GOT3 (cell line): ENCODE measurements at places on chromosomes 11 and 22.

DNA sequence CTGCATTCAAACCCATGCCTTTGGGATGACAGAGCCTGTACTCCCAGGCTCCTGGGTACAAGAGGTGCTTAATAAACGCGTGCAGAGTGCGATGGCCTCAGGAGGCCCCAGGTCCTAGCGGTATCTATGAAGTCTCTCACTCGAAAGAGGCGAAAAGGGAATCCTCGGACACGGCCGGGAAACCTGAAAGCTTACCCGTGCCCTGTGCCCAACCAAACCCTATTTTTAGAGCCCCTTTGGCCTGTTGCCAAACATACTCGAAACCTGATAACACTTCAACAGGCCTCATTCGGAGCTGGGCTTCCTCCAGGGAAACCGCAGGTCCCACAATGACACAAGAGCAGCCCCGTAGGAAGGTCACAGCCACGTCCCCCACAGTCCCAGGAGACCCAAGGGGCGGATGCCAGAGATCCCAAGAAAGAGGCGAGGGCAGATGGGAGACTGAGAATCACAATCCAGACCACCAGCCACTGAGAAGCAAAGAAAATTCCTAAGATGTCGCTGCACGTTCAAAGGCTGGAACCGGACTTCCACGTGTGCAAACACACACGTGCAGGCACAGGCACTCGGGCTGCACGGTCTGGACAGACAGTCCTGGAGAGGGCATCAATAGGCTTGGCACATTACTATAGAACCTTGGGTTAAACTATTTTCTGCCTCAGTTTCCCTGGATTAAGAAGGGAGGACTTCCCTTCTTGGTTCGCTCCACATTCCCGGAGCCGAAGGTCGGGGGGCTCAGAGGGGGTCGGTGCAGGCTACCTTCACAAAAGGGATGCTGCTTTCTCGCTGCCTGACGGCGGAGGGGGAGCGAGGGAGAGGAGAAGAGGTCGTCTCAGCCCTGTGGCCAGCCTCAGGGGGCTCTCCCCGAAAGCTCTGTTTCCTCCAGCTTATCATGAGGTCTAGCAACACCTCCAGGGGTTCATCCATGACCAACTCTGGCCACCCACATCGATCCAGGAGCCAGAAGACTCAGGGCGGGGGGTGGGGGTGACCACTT, 8.2 kb downstream of the PDGFB start:
- DNase-seq, result no peak

DNA sequence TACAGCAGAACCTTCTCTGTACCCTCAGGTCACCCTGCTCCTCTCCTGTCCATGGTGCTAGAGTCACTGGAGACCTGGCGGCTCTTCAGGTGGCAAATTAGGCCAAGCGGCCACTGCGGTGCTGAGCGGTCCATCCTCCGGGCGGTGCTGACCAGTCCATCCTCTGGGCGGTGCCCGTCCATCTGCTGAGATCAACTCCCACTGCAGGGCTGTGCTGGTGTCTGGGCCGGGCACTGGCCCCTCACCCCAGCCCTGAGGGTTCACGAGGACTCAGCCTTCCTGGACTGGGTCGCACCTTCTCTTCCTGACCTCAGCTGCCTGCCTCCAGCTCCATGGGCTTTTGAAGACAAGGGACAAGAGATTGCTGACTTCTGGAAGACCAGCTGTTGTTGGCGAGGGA, 782.9 kb downstream of the BRD1 start:
- no peak for DNase-seq

DNA sequence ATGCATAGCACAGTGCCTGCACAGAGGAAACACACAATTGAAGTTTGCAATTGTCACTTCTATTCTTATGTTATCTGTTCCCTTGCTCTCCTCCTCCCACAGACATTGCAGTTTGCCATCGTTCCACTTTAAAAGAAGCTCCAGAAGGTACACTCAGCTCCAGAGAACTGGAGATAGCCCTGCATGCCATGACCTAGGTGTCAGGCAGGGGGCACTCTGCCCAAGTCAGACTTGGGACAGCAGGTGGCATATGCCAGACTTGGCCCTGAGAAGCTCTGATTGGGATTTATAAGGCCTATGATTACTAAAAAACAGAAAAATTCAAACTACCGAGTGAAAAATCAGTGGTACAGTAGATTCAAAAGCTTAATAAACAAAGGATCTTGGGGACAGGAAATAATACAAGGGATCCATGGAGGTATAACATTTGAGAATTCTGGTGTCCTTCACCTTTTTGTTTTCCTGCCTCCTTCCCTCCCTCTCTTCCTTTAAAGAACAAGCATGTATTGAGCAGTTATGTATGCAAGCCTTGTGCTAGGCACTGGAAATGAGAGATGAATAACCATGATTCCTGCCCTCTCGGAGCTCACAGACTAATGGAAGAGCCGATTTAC, 40.0 kb downstream of the TENM4 start:
- no peak for DNase-seq

DNA sequence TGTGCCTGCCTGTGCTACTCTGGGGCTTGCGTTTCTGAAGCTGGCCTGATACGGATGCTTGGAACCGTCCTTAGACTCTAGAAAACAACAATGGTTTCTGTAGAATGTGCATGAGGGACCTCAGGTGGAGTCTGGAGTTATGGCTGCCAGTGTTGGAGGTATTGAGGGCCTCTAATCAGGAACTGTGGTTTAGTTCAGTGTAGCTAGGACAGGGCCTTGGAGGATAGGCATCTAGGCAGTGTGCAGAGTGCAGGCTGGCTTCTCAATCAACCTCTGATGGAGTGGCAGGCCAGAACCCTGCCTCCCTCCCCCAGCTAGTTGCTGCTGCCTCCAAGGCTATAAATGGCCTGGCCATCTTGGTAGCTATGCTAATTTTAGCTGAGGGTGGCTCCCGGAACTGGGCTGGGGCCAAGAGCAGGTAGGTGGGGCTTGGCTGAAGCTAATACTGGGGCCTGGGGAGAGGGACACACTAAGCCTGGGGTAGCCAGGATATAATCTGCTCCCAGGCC, 4.0 kb downstream of the STIM1 start:
- no peak for DNase-seq

GRCh38 chr11:40125054-40125453, 1334.4 kb downstream of the LRRC4C start:
- no peak for DNase-seq

DNA sequence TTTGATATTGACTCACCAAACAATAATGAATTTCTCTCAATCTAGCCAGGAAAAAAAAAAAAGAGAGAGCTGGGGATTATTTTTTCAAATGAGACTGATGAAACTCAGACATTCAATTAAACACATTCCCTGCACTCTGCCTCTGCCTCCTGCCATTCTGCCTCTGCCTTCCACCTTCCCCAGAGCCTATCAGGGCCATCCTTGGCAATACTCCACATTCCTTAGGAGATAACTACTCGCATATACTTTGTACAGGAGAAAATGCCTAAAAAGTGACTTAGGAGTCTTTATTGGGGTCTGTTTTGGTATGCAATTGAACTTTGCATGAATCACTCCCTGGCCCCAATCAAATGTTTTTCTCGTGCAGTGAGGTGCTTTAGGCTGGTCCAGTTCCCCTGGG, 246.6 kb upstream of the PLET1 start:
- no peak for DNase-seq

DNA sequence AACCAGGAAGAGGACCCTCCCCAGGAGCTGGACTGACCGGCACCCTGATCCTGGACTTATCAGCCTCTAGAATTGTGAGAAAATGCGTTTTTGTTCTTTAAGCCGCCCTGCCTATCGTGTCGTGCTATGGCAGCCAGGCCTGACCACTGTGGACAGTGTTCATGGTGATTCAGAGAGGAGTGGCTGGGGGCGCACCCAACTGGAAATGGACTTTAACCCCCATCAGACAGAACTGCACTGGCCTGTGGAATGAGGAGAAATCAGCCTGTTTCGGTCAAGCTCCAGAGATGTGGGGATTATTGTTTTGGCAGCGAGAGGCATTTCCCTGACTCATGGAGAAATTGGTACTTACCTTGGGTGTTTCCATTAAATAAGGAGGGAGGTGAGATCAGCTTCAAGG, 1437.8 kb downstream of the BRD1 start:
- DNase-seq, result no peak

GRCh38 chr11:91178366-91178765, 955.5 kb upstream of the CHORDC1 start:
- DNase-seq, result no peak

GRCh38 chr11:63843041-63843440, 4.1 kb downstream of the MARK2 start:
- DNase-seq, result no peak

DNA sequence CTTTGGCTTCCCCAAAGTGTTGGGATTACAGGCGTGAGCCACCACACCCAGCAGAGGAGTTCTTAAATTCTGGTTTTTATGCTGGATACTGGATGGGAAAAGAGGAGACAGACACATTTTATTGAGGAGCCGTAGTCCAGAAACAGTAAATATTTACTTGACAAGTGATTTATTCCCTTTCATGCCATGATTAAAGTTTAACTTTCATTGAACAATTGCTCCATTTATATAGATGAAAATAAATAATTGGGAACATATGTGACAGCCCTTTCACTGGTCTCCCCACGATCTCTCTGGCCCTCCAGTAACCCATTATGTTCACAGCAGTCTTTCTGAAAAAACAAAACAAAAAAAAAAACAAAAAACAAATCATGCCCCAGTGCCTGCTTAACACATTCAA, 19.3 kb upstream of the GRK3 start:
- DNase-seq, result no peak

- no peak for DNase-seq
Measured at GRCh38 chr11:2295971-2296912, 5.5 kb downstream of the C11orf21 start.

DNA sequence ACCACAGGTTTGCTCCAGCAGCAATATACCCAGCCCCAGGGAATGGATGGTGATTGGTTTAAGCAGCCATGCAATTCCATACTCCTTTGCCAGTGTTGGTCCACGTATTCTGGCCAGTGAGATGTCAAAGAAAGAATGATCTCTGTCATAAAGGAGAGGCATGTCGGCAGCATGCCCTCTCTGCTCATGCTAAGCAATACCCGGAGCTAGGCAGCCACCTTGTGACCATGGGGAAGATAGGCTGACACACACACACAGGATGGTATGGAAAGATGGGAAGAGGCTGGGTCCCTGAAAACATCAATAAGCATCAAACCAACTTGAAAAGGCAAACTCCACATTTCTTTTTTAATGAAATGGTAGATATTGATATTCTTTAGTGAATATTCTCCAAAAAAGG, 5.1 kb downstream of the ABCC8 start:
- DNase-seq, result no peak

DNA sequence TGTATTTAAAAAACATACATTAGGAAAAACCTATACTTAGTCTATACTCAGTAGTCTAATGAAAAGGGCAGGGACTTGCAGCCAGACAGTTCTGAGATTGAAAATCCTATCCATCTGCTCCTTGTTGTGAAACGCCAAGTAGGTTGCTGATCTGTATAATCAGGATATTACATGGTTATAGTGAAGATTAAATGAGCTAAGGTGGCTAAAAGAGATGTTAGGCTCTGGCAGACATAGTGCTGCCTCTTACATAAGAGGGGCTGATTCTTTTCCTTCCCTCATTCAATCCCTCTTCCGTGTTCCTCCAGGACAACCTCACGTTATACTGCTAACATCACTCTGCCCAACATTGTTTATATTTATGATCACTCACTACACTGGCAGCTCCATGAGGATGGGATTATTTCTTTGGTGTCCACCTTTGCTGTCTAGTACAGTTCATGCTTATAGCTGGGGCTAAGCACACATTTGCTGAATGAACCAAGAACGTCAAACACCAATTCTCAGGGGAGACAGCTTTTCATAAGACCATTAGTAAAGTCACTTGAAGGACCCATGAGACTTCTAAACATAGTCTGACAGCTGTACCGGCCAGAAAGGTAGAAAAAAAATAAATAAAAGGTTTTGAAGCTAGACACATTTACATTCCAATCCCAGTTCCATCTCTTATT, 46.3 kb downstream of the GAB2 start:
- no peak for DNase-seq

GRCh38 chr22:30694640-30695350, at the start of gene OSBP2:
Gene OSBP2 (plus strand): TSS chr22:30694874. CDS start chr22:30694910, 36 bp downstream.
- DNase-seq, result no peak

- DNase-seq, result no peak
Measured at GRCh38 chr11:95081412-95081811, 8.2 kb upstream of the ENDOD1 start.

DNA sequence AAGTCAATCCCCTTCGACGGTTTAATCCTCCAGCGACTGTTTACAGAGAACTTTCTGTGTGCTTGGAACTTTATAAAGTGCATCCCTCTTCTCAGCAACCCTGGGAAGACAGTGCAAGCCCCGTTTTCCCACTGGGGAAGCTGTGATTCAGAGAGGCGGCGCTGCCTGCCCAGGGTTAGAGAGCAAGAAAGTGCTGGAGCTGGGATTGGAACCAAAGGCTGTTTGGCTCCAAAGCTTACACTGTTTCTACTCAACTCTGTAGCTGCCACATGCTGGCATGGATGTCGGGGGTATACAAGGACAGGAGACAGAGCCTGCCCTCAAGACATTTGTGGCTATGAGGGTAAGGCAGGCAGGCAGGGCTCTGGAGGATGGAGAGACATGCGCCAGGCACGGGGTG, 13.0 kb downstream of the FBLN1 start:
- DNase-seq, result no peak

- no peak for DNase-seq
Measured at GRCh38 chr11:20056950-20057943, 103.0 kb downstream of the DBX1 start.

DNA sequence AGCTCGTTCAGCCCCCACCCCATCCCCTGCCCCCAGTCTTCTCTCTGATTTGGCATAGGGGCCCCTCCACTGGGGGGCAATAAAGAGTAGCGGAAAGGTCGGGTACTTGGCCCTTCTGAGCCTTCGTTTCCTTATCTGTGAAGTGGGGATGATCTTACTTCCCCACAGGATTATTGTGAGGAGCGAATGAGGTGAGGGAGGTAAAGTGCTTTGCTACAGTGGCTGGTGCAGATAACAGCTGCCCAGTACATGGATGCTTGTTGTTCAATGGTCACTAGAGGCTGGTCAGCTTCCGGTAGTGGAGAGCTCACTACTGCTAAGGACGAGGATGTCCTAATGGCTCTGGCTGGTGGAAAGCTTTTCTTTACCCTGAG, 101.2 kb downstream of the CEP164 start:
- no peak for DNase-seq

- no peak for DNase-seq
Measured at GRCh38 chr11:26037716-26038115, 294.2 kb upstream of the ANO3 start.

GRCh38 chr22:28883657-28883916, 215 bp downstream of the ZNRF3 start:
- no peak for DNase-seq

- DNase-seq, result no peak
Measured at GRCh38 chr11:61725781-61726231, 26.6 kb upstream of the MYRF start.

DNA sequence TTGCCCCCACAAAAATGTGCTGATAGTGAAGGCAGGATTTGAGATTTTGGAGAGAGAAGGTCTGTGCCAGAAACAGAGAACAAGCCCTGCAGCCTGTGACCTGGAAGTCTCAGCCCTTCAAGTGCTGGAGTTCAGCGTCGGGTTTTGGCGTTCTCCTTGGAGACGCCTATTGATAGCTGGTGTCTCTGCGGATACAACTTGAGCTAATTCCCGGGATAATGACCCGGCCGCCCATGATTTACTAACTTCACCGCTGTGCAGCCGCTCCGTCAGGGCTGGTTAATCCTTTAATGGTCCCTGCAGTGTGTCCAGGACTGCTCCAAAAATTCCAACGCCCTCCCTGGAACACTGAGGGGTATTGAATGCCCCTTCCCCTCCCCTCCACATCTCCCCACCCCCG, 76.6 kb downstream of the WT1 start:
- DNase-seq, result no peak
